ENCODE measurements at places on chromosomes 12 and 14. TPM values are rescaled to one million over a fixed set of nuclear protein-coding genes. Genes with fewer than 3 reads are reported as not detected.

C12orf54 gene
- total RNA-seq = not detected

DNA sequence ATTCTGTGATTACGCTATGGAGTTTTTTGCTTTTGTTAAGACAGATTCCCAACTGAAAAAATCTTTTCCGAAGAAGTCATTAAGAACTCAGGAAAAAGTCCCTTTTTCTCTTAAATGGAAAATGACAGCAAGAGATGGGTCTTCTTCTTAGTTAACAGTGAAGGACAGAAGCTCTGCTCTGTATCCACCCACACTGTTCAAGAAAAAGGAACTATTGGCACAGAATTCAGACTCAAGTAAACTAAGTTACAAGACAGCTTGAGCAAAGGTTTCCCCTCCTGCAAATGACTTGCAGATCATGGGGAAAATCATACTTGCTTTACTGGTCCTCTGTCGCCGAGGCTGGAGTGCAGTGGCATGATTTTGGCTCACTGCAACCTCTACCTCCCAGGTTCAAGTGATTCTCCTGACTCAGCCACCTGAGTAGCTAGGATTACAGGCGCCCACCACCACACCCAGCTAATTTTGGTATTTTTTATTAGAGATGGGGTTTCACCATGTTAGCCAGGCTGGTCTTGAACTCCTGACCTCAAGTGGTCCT is 137.1 kb upstream of the AEBP2 start:
- DNase-seq = no peak

GRCh38 chr12:110366321-110367142 is 37.0 kb downstream of the ANAPC7 start:
- no peak for DNase-seq

- DNase-seq = no peak
These were observed 37.6 kb downstream of the MUCL1 start for GRCh38 chr12:54891717-54892478.

- no peak for DNase-seq
These were observed 95.0 kb downstream of the RFLNA start for GRCh38 chr12:124389725-124390441.
